ENCODE measurements at places on chromosomes 3 and 15. TPM values are rescaled to one million over a fixed set of nuclear protein-coding genes. Genes with fewer than 3 reads are reported as not detected.
A peak's percentile ranks its signal among the peaks of the same experiment; 100 is the strongest.

GRCh38 chr15:57649138-57649537, 57.4 kb upstream of the POLR2M start:
- DNase-seq, result no peak

CYP1A1 gene
- not detected for total RNA-seq

DNA sequence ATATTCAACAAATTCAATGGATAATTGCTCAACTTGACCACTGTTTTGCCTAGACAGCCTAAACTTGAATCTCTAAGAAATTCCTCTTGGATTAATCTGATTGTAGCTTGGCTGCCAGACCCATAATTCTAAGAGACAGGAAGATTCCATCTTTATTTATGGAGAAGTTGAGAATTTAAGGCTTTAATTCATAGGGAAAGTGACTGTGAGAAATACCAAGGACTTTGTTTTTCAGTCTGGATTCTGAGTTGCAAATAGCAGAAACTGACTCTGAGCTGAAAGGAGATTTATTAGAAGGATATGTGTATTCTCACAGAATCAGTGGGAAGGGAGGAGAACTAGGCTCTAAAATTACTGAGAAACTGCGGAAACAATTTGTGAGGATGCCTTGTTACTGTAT, 195.7 kb downstream of the OXSM start:
- DNase-seq, result no peak

GOLGA6B gene
- total RNA-seq, result not detected

DNA sequence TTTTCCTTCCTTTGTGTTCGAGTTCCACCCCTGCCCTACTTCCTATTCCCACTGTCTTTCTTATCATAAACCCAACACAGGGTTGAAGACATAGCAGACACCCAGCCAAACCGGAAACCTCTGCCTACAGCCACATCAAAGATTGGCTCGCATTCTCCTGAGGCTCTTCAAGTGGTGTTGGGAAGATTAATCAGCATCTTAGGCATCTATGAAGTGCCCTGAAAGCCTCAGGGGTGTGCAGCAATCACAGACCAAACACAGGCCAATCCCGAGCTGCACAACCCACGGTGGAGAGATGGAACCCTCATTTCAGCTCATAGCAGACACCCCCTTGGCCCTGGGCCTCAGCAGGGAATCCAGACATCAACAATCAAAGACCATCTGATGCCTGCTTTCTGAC, 255.9 kb downstream of the XXYLT1 start:
- DNase-seq, result no peak

DNA sequence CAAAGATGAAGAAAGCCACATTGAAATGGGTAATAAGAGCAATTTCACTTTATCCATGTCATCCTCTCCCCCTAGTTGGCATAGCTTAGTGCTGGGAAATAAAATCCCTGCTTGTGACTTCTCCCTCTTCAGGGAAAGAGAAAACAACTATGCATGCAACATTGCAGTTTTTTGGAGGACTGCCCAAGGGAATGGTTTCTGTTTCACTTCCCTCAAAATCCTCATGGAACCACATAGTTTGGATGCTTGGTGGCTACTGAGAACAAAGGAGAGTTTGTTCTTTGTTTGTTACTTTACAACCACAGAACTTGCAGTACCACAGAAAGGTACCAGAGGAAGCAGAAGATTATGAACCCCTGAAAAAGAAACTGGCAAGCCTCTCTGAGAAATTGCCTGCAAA, 384.6 kb upstream of the RORA start:
- DNase-seq, result peak; percentile 4

DNA sequence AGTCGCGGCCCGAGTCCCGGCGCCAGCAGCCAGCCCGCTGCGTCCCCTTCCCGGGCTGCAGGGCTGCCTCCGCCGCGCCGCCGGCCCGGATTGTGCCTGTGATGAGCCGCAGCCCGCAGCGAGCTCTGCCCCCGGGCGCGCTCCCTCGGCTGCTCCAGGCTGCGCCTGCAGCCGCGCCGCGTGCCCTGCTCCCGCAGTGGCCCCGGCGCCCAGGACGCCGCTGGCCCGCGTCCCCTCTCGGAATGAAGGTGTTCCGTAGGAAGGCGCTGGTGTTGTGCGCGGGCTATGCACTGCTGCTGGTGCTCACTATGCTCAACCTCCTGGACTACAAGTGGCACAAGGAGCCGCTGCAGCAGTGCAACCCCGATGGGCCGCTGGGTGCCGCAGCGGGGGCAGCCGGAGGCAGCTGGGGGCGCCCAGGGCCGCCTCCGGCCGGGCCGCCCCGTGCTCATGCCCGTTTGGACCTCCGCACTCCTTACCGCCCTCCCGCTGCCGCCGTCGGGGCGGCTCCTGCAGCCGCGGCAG, 1.2 kb downstream of the CHST2 start:
- no peak for DNase-seq

- peak; percentile 58 for DNase-seq
Measured at GRCh38 chr15:51751697-51752683, 593 bp downstream of the TMOD2 start.

DNA sequence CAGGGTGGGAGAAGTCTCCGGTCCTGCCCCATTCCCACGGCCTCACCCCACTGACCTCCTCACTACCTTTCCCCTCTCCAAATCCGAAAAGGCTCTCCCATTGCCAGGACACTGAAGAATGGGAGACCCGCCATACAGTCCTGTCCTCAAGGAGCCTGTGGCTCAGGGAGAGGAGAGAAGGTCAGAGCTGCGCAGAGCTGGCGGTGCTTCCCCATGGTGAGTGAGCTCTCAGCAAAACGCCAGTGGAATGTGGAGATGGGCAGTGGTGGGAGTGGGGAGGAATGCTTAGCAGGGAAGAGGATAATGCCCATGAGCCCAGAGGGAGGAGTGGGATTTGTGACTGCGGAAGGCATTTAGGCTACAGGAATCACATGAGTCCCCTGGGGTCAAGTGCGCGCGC, 20.1 kb downstream of the FAM43A start:
- DNase-seq, result no peak

BOC gene
- 15.3 TPM for total RNA-seq

ANKRD63 gene
- total RNA-seq, result 0.35 TPM

ZCWPW2 gene
- total RNA-seq, result 0.97 TPM
